ENCODE measurements at places on chromosomes 2 and 18.

DNA sequence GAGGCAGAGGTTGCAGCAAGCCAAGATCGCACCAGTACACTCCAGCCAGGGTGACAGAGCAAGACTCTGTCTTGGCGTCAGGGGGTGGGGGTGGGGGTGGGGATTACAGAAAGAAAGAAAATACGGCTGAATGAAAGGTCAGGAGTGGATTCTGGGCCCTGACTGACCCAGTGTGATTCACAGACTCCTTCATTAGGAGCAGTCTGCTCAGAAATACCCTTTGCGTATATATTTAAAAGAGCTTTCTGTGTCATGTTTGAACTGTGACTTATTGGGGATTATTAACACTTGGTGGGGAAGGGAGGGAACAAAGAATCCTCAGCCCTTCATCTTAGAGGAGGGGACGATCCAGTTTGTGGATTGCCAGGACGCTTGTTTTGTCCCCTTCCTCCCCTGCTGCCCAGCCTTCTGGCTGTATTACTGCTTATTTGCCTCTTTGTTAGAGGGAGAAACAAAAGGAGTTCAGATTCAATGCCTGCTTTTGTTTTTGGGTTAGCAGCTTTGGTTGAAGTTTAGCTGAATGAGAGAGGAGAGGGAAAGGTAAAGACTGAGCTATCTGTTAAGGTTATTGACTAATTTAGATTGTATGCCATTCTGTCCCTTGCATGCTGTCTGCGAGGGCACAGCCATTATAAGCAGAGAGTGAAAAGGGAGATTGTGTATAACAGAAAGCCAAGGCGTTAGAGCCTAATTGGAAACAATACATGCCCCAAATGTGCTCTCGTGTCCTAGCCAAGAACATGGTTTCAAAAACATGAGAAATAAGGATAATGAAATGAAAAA, 118.3 kb downstream of the FMNL2 start:
- no peak for DNase-seq

GRCh38 chr2:198438331-198438730, 633.9 kb downstream of the PLCL1 start:
- DNase-seq = no peak

DNA sequence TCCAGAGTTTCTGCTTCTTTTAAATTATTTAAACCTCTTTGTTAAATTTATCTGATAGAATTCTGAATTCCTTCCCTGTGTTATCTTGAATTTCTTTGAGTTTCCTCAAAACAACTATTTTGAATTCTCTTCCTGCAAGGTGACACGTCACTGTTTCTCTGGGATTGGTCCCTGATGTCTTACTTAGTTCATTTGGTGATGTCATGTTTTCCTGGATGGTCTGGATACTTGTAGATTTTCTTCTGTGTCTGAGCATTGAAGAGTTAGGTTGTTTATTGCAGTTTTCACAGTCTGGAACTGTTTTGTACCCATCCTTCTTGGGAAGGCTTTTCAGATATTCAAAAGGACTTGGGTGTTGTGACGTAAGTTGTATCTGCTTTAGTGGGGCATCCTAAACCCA, 172.3 kb upstream of the KCNJ3 start:
- DNase-seq = no peak

- no peak for DNase-seq
These were observed 284.3 kb upstream of the SPRED2 start for GRCh38 chr2:65716698-65717097.

GRCh38 chr2:74694281-74694680, 40.2 kb downstream of the SEMA4F start:
- no peak for DNase-seq

GRCh38 chr2:164302786-164303185, 318.5 kb downstream of the GRB14 start:
- no peak for DNase-seq

Measured in stimulated activated CD8-positive, alpha-beta memory T cell treated with anti-CD3 and anti-CD28 coated beads, Interleukin-7, amount 100 ng/mL, for 1 hour (primary cell).